EL (cell line): ENCODE measurements at places on chromosomes 7 and 10.
A peak's percentile ranks its signal among the peaks of the same experiment; 100 is the strongest.

DNA sequence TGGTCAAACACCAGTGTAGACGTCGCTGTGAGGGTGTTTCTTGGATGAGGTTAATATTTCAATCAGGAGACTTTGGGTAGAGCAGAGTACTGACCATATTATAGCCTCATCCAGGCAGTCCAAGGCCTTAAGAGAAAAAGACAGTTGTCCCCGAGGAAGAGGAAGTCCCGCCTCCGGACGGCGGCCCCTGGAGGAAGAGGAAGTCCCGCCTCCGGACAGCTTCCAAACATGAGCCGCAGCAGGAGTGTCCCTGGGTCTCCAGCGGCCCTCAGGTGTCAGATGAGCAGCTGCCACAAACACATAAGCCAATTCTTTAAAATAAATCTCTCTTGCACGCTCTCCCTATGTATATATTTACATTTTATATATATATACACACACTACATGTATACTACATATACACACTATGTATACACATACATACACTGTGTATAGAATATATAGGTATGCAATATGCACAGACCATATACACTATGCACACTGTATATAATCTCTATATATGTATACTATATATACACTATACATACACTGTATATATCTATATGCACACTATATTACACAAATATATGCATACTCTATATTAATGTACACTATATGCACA is 37.5 kb downstream of the PWWP2B start:
- DNase-seq, result no peak

GRCh38 chr7:113444261-113444660 is 325.9 kb upstream of the SMIM30 start:
- no peak for DNase-seq

GRCh38 chr7:75888464-75889222 is 9.8 kb downstream of the RHBDD2 start:
- DNase-seq, result no peak

GRCh38 chr10:84243759-84244158 is 1.1 kb upstream of the RGR start:
- no peak for DNase-seq

GRCh38 chr7:74617180-74617744 is 40.3 kb upstream of the GTF2I start:
- DNase-seq, result no peak

GRCh38 chr7:47619806-47620205 is 37.9 kb upstream of the TNS3 start:
- DNase-seq, result no peak

DNA sequence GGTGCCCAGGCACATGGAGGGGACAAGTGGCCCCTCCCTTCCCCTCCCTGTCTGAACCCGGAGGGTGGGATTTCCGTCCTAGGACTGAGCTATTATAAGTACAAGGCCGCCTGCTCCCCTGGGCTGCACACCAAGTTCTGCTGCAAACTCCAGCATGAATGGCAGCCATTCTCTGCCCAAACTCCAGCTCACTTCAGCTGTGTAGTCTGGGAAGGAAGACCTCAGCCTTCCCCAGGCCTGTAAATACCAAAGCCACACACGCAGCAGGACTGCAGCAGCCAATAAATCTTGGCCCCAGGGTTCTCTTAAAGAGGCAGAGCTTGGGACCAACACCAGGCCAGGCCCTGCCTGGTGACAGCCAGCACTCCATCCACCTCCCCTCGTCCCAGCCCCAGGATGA is 291.3 kb upstream of the ZMIZ1 start:
- peak; percentile 19 for DNase-seq

GRCh38 chr10:59372543-59372942 is 10.2 kb upstream of the FAM13C start:
- DNase-seq, result no peak

DNA sequence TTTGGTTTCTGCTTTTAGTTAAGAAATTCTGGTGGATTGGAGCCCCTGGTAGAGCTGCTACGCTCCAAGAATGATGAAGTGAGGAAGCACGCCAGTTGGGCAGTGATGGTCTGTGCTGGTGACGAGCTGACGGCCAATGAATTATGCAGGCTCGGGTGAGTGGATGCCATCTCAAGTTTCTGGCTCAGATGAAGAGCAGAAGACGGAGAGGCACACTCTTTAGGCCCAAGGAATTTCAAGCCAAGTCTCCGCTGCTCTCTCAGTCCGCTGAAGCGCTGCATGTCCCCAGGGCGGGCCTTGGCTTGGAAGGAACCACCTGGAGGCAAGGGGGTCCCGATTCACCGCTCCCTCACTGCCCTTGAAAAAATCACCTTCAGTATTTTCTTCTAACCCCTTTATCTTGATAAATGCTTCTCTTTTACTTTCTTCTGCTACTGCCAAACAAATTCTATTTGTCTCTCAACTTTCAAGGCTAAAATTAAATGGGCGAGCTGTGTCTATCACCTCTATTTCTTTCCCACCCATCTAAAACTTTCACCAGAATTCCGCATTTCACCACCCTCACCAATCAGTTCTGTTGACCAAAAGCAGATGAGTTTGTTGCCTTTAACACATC is 74.2 kb downstream of the ARMC3 start:
- DNase-seq, result no peak

DNA sequence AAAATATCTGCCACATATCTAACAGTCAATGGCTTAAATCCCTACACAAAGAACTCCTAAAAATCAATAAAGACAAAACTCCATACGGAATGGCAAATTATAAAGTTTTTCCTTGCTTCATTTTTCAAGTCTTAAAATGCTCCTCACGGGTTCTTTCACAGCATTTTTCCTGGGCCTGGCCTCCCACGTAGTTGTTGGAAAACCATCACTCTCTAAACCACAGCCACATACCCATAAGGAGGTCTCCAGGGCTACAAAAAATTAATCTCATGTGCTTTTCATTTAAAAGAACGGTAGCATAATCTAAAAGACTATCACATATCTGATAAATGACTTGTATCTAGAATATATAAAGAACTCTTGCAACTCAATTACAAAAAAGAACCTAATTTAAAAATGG is 2.9 kb downstream of the COA1 start:
- DNase-seq, result no peak

DNA sequence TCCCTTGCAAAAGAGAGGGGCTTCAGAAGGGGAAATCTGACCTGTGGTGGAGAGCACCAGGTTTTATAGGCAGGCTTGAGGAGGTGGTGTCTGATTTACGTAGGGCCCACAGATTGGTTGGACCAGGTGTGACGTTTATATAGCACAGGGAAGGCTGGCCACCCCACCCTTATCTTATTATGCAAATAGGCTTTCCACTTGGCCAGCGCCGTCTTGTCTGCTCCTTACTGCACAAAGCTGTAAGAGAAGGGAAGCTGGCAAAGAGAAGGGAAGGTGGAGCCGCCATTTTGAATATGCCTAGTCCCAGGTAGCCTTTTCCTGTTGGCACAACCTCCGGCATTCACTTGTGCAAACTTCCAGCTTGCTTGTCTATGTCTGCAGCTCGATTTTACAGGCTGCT is 221.4 kb downstream of the GATA3 start:
- no peak for DNase-seq

DNA sequence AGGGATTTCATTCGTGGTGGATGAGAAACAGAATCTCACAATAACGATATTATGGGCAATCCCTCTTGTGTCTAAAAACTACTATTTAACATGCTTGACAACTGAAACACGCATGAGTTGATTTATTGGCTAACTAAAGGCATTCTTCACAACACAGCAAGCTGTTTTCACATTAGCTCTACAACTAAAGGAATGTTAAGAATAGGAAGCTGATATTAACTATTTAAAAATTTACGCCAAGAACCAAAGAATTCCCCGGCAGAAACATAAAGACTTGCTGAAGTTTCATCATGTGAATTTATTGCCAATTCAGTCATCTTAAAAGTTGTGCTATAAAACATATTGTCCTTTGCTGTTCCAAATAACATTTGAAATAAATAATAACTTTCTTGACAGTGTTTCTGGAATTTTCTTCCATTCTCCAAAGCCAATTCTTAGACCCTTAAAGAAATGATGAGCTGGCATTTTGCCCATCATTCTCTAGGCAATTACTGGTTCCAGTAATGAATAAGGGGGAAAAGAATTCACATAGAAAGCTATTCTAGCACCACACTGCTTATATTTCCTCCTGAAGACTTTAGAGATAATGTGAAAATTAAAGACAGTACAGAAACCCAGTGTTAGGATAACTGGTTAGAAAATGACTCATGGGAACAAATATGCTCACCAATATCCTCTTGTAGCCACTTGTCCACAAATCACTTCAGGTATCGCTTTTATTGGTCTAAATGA is 233.1 kb downstream of the PARD3 start:
- peak; percentile 70 for DNase-seq

DNA sequence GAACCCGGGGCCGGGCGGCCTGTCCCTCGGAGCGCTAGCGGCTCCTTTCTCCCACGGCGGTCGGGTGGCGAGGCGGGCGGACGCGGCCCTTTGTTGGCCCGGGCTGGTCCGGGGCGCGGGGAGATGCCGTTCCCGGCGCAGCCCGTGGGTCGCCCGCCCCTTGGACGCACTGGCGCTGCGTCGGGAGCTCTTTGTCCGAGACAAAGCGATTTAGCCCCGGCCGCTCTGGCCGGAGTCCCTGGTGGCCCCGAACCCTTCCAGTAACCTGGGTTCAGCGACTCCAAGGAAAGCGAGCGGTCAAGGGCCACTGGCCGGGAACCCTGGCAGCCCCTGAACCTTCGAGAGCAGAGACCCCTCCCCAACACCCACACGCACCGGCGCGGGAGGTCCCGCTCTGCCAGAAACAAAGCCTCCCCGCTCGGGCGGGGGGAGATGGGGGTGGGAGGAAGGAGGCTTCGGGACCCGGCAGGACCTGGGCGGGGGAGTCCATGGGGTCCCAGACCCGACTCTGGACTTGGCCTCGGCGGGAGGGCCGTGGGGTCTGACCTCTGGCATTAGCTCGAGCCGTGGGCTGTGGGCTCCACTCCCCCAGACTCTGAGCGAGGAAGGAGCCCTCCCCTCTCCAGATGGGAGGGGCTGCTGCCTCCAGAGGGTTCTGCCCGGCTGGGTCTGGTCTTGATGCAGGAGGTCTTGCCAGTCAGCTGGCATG is 836 bp downstream of the DPYSL4 start:
- DNase-seq, result no peak

GRCh38 chr7:101817471-101818286 is at the start of gene CUX1:
TSS of gene CUX1 (plus strand) at chr7:101817626. CDS start at chr7:101817640, 14 bp downstream.
- DNase-seq, result peak; percentile 38
